D721Med (cell line): ENCODE measurements at places on chromosomes 7 and 10.

- no peak for DNase-seq
Measured at GRCh38 chr7:156479596-156479995, 161.0 kb upstream of the RNF32 start.

GRCh38 chr7:151346-152050 lies 40.9 kb upstream of the FAM20C start:
- DNase-seq, result no peak

- no peak for DNase-seq
Measured at GRCh38 chr10:47198221-47198620, 101.8 kb upstream of the GDF10 start.

DNA sequence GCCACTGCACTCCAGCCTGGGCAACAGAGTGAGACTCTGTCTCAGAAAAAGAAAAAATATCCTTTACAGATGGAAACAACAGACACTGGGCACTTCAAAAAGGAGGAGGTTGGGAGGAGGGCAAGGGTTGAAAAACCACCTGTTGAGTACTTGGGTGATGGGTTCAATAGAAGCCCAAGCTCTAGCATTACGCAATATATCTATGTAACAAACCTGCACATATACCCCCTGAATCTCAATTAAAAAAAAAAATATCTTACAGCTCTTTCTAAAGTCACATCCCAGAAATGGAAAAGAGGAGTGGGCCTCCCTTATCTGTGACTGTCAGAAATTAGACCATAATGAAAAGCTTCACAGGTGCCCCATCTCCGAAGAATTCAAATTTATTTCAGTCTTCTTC lies 12.1 kb downstream of the VIM start:
- DNase-seq, result no peak

GRCh38 chr10:15661574-15661973 lies 58.1 kb downstream of the ITGA8 start:
- DNase-seq, result no peak

- DNase-seq, result no peak
Measured at GRCh38 chr7:140519007-140519399, 39.7 kb upstream of the MKRN1 start.

GRCh38 chr10:125882596-125882995 lies 1.5 kb upstream of the DHX32 start:
- DNase-seq, result no peak

DNA sequence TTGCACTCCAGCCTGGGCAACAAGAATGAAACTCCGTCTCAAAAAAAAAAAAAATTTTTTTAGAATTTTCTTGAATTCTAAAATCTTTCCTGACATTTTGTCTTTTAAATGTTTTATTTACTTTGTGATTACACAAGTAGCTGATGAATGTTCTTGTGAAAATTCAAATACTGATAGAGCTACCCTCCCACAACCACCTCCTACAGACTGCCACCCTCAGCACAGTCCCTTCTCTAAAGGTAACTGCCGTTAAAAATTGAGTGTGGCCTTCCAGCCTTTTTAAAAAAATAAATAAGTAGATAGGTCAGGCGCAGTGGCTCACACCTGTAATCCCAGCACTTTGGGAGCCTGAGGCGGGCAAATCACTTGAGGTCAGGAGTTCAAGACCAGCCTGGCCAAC lies 15.1 kb downstream of the ENO4 start:
- no peak for DNase-seq

DNA sequence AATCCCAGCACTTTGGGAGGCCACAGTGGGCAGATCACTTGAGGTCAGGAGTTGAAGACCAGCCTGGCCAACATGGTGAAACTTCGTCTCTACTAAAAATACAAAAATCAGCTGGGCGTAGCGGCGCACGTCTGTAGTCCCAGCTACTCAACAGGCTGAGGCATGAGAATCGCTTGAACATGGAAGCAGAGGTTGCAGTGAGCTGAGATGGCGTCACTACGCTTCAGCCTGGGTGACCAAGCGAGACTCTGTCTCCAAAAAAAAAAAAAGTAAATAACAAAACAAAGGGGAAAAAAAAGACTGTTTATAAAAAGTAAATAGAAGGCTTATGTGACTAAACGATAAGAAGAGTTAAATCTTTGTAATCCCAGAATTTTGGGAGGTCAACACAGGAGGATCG lies 15.0 kb upstream of the DNMBP start:
- DNase-seq, result no peak

DNA sequence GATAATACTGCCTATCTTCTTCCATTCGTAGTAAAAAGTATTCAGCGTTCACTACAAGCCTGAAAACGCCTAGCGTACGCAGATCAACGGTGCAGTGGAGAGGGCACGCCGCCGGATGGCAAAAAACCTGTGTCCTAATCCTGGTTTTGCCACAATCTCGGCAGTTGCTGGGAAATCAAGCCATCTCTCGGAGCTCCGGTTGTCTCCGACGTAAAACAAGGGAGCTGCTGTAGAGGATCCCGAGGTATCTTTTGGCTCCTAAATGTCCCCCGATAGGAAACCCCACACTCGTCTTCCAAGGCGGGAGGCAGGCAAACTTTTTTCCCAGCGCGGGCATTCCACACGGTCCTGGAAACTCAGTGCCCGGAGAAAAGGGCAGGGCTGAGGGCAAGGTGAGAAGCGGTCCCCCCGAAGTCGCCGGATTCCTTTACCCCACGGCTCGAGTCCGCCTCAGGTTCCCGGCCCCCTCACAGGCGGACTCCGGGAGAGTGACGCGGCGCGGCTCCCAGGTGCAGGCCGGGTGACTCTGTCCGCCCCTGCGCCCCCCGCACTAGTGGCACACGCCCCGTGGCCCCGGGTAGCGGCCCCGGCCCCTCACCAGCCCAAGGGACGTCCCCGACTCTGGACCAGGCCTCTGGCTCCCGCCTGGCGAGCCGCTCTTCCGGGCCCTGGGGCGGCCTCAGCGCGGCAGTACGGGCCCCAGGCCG lies 649 bp downstream of the IDE start:
- no peak for DNase-seq

DNA sequence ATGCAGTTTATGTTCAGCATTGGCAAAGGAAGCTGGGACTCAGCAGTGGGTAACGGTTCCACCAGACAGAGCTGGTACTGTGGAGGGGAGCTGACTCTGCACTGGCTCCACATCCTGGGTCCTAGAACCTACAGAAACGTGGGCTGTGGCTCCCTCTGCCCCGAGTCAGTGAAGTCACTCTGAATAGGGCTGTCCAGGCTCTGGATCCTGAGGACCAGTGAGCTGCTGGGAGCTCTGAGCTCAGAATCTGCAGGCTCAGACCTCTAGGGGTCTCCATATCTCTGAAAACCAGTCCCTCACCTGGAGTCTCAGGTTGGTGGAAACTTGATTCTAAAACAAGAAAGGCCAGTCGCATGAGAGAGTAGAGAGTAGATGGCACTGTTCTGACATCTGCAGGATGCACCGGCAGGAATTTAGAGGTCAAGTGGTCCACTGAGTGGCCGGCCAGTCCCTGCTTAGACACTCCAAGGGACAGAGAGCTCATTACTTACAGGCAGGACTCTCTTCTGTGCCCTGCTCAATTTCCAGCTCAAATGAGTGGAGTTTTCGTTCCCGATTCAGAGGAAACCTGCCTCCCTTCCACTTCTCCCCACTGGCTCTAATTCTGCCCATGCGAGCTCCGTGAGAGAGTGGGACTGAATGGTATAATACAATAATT lies 18.6 kb downstream of the NPFFR1 start:
- DNase-seq, result no peak

DNA sequence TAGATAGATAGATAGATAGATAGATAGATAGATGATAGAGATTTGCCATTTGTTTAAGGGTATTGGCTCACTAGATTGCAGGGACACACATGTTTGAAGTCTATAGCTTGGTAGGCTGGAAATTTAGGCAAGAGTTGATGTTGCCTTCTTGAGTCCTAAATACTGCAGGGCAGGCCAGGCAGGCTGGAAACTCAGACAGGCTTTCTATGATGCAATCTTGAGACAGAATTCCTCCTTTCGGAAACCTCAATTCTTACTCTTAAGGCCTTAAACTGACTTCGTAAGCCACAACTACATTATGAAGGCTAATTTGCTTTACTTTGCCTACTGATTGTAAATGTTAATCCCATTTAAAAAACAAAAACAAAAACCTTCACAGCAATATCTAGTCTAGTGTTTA lies 322.9 kb upstream of the AKR1E2 start:
- no peak for DNase-seq

- no peak for DNase-seq
Measured at GRCh38 chr7:28862595-28863272, 95.4 kb downstream of the TRIL start.

DNA sequence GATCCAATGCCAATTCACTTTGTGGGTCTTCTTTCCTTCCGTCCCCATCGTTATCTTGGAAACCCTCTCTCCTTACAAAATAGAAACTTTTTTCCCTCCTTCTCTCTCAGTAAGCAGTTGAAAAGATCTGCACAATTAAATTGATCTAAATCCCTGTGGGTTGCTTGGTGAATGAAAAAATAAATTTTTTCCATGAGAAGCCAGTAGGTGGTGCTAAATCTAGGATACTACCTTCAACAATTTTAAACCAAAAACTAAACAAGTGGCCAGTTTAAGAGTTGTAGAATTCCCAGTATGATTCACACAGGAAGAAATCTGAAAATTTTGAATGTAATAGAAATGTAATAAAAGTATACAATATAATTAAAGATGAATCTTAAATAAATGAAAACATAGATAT lies 990.3 kb upstream of the ZNF722 start:
- no peak for DNase-seq
